Astrocyte (in vitro differentiated cells and primary cell): ENCODE measurements at places on chromosomes 1 and 21. TPM values are rescaled to one million over a fixed set of nuclear protein-coding genes. Genes with fewer than 3 reads are reported as not detected.

- no peaks in the 10 kb centered on the region for H3K4me1 ChIP-seq
- no peak overlapping the region for H3K27ac ChIP-seq
- no peaks in the 10 kb centered on the region for H3K36me3 ChIP-seq
- H3K4me3 ChIP-seq = no peak overlapping the region
These were observed 306.7 kb downstream of the NPHP4 start for GRCh38 chr1:5685446-5686040.

Gene CFAP57
- total RNA-seq = 0.18 and 0.29 TPM in 2 replicates

GRCh38 chr1:183000167-183000962 is 22.9 kb upstream of the LAMC1 start:
- H3K4me3 ChIP-seq = no peak overlapping the region
- DNase-seq = no peak
- no peak overlapping the region for H3K27ac ChIP-seq
- no peaks in the 10 kb centered on the region for H3K4me1 ChIP-seq

Gene IL12RB2
- 0.11 TPM in 1 of 2 replicates, not detected in the other for total RNA-seq

DNA sequence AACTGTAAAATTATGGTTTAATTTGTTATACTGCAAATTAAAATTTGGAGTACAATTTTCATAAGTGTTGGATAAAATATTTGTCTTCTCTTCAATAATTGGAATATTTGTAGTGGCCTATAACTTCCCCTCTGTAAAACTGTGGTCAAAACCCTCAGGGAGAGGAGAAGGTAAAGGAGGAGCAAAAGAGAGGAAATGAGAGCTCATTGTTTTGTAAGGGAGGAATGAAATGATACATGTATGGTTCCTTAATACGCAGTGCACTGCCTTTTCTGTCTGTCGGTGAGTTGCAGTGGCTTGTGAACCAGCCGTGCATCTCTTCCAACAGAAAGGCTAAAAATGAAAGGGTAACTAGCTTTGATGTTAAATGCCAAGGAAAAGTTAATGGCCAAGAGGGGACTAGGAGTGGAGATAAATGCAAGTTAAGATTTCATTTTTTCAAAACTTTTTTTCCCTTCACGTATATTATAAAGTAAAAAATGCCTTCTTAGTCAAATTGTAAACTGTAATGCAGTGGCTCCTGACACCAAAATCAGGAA is 26.4 kb downstream of the LRRC8D start:
- H3K36me3 ChIP-seq = no peaks in the 10 kb centered on the region
- DNase-seq = no peak
- no peak overlapping the region for H3K4me3 ChIP-seq
- no peak overlapping the region for H3K27ac ChIP-seq
- H3K27me3 ChIP-seq = no peaks in the 10 kb centered on the region

- H3K27ac ChIP-seq = no peak overlapping the region
- no peaks in the 10 kb centered on the region for H3K36me3 ChIP-seq
- no peak for DNase-seq
- no peak overlapping the region for H3K4me3 ChIP-seq
- peaks cover 25% of the 10 kb centered on the region for H3K27me3 ChIP-seq
- no peaks in the 10 kb centered on the region for H3K4me1 ChIP-seq
These were observed 18.8 kb downstream of the TNFRSF25 start for GRCh38 chr1:6447016-6447817.

Gene OR2T11
- not detected in 2 replicates for total RNA-seq

Gene NPHS2
- total RNA-seq = not detected in 2 replicates

GRCh38 chr1:145845144-145845513 is 301 bp upstream of the NUDT17 start:
- no peaks in the 10 kb centered on the region for H3K27me3 ChIP-seq
- peak overlapping the region; percentile 60 for H3K4me3 ChIP-seq
- no peak overlapping the region for H3K27ac ChIP-seq
- no peak for DNase-seq
- H3K4me1 ChIP-seq = peaks cover 16% of the 10 kb centered on the region
- H3K36me3 ChIP-seq = peaks cover 35% of the 10 kb centered on the region

Gene HMGCL
- 17.1 and 20.9 TPM in 2 replicates for total RNA-seq

- H3K36me3 ChIP-seq = no peaks in the 10 kb centered on the region
- H3K27me3 ChIP-seq = peaks cover 2% of the 10 kb centered on the region
- no peaks in the 10 kb centered on the region for H3K4me1 ChIP-seq
- no peak overlapping the region for H3K27ac ChIP-seq
These were observed 132.5 kb upstream of the CACHD1 start for GRCh38 chr1:64337475-64337874.

GRCh38 chr1:54401799-54402198 is 4.4 kb downstream of the SSBP3 start:
- H3K36me3 ChIP-seq = peaks cover 30% of the 10 kb centered on the region
- no peaks in the 10 kb centered on the region for H3K27me3 ChIP-seq
- DNase-seq = no peak

- no peak for DNase-seq
- no peaks in the 10 kb centered on the region for H3K36me3 ChIP-seq
- no peak overlapping the region for H3K4me3 ChIP-seq
- H3K27me3 ChIP-seq = no peaks in the 10 kb centered on the region
- no peak overlapping the region for H3K27ac ChIP-seq
These were observed 23.1 kb downstream of the HSD11B1 start for GRCh38 chr1:209727785-209728184.

GRCh38 chr1:12502336-12503109 is 115.5 kb downstream of the DHRS3 start:
- H3K4me3 ChIP-seq = no peak overlapping the region
- H3K4me1 ChIP-seq = peaks cover 11% of the 10 kb centered on the region
- no peak overlapping the region for H3K27ac ChIP-seq
- peaks cover 2% of the 10 kb centered on the region for H3K36me3 ChIP-seq
- no peaks in the 10 kb centered on the region for H3K27me3 ChIP-seq
- no peak for DNase-seq

Gene GBP1
- total RNA-seq = 62.5 and 79.6 TPM in 2 replicates

DNA sequence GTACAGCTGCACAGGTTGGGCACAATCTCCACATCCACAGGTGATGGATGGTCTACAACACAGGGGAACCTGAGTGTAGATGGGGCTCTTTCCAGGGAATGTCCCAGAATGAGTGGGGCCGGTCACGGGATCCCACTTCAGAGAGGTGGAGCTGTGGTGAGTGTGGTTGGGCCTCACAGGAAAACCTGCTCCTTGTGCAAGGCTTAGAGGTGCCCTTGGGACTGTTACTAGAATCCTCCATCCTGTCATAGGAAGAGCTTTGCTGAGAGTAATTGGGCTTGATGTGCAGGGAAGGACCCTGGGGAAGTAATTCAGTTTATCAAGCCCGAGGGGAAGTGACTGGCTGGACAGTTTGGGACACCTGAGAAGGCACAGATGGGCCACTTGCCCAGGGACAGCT is 137.9 kb downstream of the ZSCAN20 start:
- H3K4me1 ChIP-seq = no peaks in the 10 kb centered on the region
- no peak overlapping the region for H3K27ac ChIP-seq
- DNase-seq = no peak
- H3K27me3 ChIP-seq = no peaks in the 10 kb centered on the region
- H3K4me3 ChIP-seq = no peak overlapping the region
- no peaks in the 10 kb centered on the region for H3K36me3 ChIP-seq

- no peak for DNase-seq
- no peak overlapping the region for H3K27ac ChIP-seq
- no peak overlapping the region for H3K4me3 ChIP-seq
- peaks cover 8% of the 10 kb centered on the region for H3K4me1 ChIP-seq
These were observed 63.9 kb downstream of the OBSCN start for GRCh38 chr1:228271701-228272251.

DNA sequence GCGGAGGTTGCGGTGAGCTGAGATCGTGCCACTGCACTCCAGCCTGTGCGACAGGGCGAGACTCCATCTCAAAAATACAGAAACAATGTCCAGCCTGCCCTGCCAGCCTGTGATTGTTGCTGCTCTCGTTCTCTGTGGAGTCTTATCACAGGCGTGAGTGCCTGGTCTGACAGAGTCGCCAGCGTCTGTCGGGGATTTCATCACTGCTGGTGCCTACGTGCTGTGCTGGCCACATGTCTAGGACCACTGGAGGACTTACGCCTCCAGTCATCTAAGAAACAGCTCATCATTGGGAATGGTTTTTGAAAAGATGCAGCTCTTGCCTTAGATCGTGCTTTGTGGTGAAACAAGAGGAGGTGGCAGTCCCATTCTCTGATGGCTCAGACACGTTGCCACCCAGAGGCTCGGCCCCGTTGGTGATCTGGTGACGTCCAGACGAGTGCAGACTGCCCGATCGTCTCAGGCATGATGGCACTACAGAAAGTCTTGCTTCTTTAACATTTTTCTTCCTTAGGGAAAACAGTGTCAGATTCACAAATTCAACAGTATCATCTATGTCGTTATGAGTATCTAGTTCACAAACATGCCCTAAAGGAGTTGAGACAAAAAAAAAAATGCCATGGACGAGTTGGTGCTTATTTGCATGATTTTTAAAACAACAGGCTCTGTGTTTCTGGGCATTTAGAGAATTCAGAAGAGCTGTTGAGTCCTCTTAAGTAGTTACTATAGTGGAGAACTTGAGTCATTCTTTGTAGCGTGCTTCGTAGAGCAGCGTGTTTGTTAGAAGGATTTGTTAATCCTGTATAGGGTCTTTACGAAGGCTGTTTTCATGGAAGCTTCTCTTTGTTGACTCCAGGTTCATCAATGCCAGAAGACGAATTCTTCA is 47.5 kb downstream of the CBS start:
- DNase-seq = no peak
- peaks cover 13% of the 10 kb centered on the region for H3K36me3 ChIP-seq
- no peak overlapping the region for H3K27ac ChIP-seq
- H3K27me3 ChIP-seq = no peaks in the 10 kb centered on the region
- H3K4me1 ChIP-seq = peaks cover 9% of the 10 kb centered on the region
- no peak overlapping the region for H3K4me3 ChIP-seq

GRCh38 chr1:59138402-59138801 is 158.5 kb upstream of the FGGY start:
- peaks cover 17% of the 10 kb centered on the region for H3K4me1 ChIP-seq
- no peaks in the 10 kb centered on the region for H3K27me3 ChIP-seq
- DNase-seq = no peak
- no peaks in the 10 kb centered on the region for H3K36me3 ChIP-seq
- no peak overlapping the region for H3K27ac ChIP-seq

DNA sequence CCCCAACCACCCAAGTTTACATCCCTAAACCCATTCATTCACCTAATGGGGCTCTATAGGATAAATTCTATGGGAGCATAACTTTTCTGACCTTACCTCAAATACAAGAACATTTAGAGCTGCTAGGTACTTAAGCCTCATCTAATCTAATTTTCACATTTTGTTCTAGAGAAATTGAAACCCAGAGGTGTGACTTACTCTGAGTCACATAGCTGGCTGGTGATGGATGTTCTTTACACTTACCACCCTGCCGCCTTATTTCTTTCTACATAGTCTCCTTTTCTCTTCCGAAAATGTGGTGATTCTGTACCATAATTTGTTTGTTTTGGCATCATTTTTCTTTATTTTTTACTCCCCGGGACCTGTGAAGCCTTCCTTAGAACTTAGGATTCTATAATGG is 20.3 kb downstream of the TIPRL start:
- H3K27ac ChIP-seq = no peak overlapping the region
- DNase-seq = no peak
- peaks cover 5% of the 10 kb centered on the region for H3K4me1 ChIP-seq
- H3K27me3 ChIP-seq = no peaks in the 10 kb centered on the region
- no peak overlapping the region for H3K4me3 ChIP-seq

Gene WNT9A
- 2.6 and 4.1 TPM in 2 replicates for total RNA-seq

DNA sequence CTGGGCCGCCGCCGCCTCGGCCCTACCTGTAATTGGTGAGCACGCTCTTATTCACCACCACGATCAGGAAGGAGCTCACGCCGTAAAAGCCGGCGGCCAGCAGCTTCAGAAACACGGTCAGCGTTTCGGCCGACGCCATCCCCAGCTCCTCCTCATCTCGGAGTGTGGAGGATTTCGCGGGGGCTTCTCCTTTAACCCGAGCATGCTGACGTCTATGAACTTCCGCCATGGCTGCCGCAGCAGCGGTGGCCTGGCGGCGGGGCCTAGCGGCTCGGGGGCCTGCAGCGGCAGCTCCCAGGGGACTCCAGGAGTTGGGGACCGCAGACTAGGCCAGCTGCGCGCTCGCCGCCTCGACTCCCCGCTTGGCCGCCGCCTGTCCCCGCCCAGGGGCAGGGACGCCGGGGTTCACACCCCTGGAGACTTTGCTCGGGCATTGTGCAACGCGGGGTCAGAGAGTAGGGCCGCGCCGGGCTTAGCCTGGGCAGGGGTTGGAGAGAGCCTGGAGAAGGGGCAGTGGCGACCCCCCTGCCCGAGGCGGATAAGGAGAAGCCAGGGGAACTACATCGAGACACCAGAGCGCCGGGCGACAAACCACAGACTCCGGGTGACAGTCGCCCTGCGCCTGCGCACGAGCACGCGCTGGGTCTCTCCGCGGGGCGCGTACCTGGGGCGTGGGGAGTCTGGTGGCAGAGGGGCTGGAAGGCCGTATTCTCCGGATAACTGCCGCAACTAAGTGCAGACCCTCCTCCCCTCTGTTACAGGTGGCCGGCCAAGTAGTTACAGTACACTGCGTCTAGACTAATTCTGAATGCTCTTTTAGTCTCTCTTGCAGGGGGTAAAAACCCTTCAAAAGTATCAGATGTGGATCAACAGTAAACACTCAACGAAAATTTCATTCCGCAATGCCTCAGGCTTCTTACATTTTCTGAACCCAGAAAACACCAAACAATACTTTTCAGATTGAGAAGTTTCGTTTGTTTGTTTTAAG is at the start of gene SLC35D1:
TSS of gene SLC35D1 (minus strand) at position 364 of the 988 bp plus-strand sequence. CDS start at position 229, 135 bp downstream.
- peaks cover 3% of the 10 kb centered on the region for H3K4me1 ChIP-seq
- H3K27ac ChIP-seq = peak within 1 kb of the TSS; percentile 83
- peak within 1 kb of the TSS; percentile 90 for H3K4me3 ChIP-seq
- H3K36me3 ChIP-seq = peaks cover 4% of the 10 kb centered on the region

- no peaks in the 10 kb centered on the region for H3K4me1 ChIP-seq
- no peaks in the 10 kb centered on the region for H3K36me3 ChIP-seq
- no peaks in the 10 kb centered on the region for H3K27me3 ChIP-seq
- no peak for DNase-seq
- no peak overlapping the region for H3K4me3 ChIP-seq
These were observed 24.5 kb upstream of the SLC9A1 start for GRCh38 chr1:27179379-27179778.

DNA sequence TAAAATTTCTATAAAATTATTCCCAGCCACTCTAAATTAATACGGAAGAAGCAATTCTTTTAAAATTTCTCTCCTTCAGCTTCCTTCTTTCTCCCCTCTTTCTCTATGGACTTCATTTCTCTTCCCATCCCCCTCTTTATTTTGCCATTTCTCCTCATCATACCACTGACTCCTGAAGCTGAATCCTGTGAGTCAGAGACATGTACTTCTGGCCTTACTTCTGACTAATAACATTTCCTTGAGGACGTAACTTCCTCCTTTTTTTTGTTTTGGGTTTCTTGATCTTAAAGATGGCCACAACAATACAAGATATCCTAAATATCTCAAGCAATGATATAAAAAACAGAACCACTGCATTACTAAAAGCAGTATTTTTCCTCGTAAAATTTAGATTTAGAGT is 63.6 kb upstream of the DENND1B start:
- H3K27ac ChIP-seq = peak overlapping the region; percentile 47
- H3K4me1 ChIP-seq = no peaks in the 10 kb centered on the region
- H3K27me3 ChIP-seq = no peaks in the 10 kb centered on the region
- DNase-seq = peak; percentile 75
- H3K36me3 ChIP-seq = no peaks in the 10 kb centered on the region

DNA sequence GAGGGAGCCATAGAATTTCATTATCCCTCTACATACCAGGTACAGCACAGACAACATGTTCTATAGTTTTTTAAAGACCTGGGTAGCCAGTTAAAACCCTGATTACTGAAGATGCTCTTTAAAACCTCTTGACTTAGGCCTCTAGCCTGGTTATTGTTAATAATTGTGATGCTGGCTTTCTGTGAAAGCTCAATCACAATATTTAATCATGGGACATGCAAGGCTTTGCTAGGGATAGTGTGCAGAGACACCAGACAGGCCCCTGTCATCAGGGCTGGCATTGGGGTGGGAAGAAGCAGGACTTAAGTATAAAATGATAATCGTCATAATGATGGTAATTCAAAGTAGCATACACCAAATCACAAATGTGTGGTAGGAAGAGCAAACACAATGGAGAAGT is 274.4 kb downstream of the PTBP2 start:
- no peaks in the 10 kb centered on the region for H3K4me1 ChIP-seq
- H3K27ac ChIP-seq = no peak overlapping the region
- no peak overlapping the region for H3K4me3 ChIP-seq
- no peaks in the 10 kb centered on the region for H3K27me3 ChIP-seq
